Smooth muscle cell of the umbilical artery (primary cell): ENCODE measurements at places on chromosomes 1 and 21. TPM values are rescaled to one million over a fixed set of nuclear protein-coding genes. Genes with fewer than 3 reads are reported as not detected.

Gene TIE1
- 1.2 and 9.2 TPM in 2 replicates for total RNA-seq

Gene IRF6
- 0.05 and 0.59 TPM in 2 replicates for total RNA-seq

Gene CYP4Z1
- total RNA-seq = not detected in 2 replicates

Gene HEYL
- total RNA-seq = under 0.01 TPM in 1 of 2 replicates, not detected in the other

Gene DISP3
- under 0.01 TPM in 2 replicates for total RNA-seq

Gene KRTAP21-2
- not detected in 2 replicates for total RNA-seq

Gene ORC1
- total RNA-seq = 0.59 and 3.2 TPM in 2 replicates

Gene TMEM54
- 31.5 and 37.3 TPM in 2 replicates for total RNA-seq

Gene HMGN2
- 124 and 138 TPM in 2 replicates for total RNA-seq

Gene FCRL5
- not detected in 2 replicates for total RNA-seq

Gene DNAJC8
- total RNA-seq = 53.9 and 55.5 TPM in 2 replicates

Gene SUCO
- 46.9 and 52.5 TPM in 2 replicates for total RNA-seq

Gene S100A16
- 146 and 351 TPM in 2 replicates for total RNA-seq

Gene NBPF6
- total RNA-seq = not detected in 2 replicates

Gene PPOX
- 9.2 and 9.7 TPM in 2 replicates for total RNA-seq

Gene RGS7
- total RNA-seq = not detected in 2 replicates

Gene IL12RB2
- total RNA-seq = not detected in 2 replicates

Gene SPRR2G
- total RNA-seq = not detected in 2 replicates

Gene KCNC4
- total RNA-seq = 3.9 and 17.3 TPM in 2 replicates

Gene TUFT1
- 11.6 and 16.8 TPM in 2 replicates for total RNA-seq

Gene SLC16A4
- total RNA-seq = 5.9 and 10.4 TPM in 2 replicates

Gene C1QA
- total RNA-seq = not detected in 2 replicates

Gene KCNJ6
- 0.30 TPM in 1 of 2 replicates, not detected in the other for total RNA-seq

Gene XCL2
- total RNA-seq = not detected in 2 replicates

Gene ATAD3C
- 0.09 TPM in 1 of 2 replicates, not detected in the other for total RNA-seq

Gene RNU1-4
- total RNA-seq = under 0.01 TPM in 2 replicates

Gene EFNA1
- total RNA-seq = 0.37 TPM in 1 of 2 replicates, not detected in the other

Gene LCE3E
- total RNA-seq = not detected in 2 replicates

Gene PRKAB2
- total RNA-seq = 16.0 and 22.4 TPM in 2 replicates

Gene LRRC39
- total RNA-seq = 0.30 and 0.37 TPM in 2 replicates

Gene C1QC
- not detected in 2 replicates for total RNA-seq

Gene C1orf87
- not detected in 2 replicates for total RNA-seq

Gene ERICH3
- total RNA-seq = 0.05 TPM in 1 of 2 replicates, not detected in the other

Gene LDLRAD2
- total RNA-seq = under 0.01 and 0.05 TPM in 2 replicates

Gene PI4KB
- total RNA-seq = 54.3 and 63.2 TPM in 2 replicates

Gene CELA3B
- not detected in 2 replicates for total RNA-seq

Gene CHIA
- total RNA-seq = under 0.01 TPM in 1 of 2 replicates, not detected in the other

Gene SLC44A3
- 0.59 and 0.65 TPM in 2 replicates for total RNA-seq

Gene TMPRSS2
- not detected in 2 replicates for total RNA-seq

Gene NTMT2
- total RNA-seq = not detected in 2 replicates

Gene PLA2G4A
- 9.2 and 19.3 TPM in 2 replicates for total RNA-seq

Gene ACAP3
- total RNA-seq = 52.6 and 71.8 TPM in 2 replicates
